Heart left ventricle (tissue), 16 donors: ENCODE measurements at places on chromosomes 6 and 20.

- H3K27me3 ChIP-seq = peaks cover 26% of the 10 kb centered on the region
- H3K4me1 ChIP-seq = peaks cover 17% of the 10 kb centered on the region
- H3K27ac ChIP-seq = no peak overlapping the region
- H3K4me3 ChIP-seq = no peak overlapping the region
- DNase-seq = no peak
These were observed 42.6 kb upstream of the ZNFX1 start for GRCh38 chr20:49320460-49320859.

DNA sequence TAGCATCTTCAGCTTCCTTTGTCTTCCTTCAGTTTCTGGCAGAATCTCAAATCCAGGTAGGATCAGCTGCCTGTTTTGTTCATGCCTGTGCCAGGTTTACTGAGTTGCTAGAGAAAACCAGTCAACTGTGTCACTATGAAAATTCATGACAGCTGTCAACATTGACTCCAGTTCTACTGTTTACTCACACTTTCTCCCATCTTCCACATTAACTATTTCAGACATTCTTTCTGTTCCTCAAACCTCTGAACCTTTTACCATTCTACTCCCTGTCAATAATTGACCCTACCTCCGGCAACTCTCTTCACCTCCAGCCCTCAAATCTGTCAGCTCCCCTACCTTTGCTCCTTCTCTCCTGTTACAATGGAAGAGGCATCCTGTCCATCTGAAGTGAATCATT, 8.5 kb downstream of the ENPP4 start:
- peaks cover 23% of the 10 kb centered on the region for H3K36me3 ChIP-seq
- H3K27me3 ChIP-seq = no peaks in the 10 kb centered on the region
- DNase-seq = no peak
- no peak overlapping the region for H3K27ac ChIP-seq
- no peak overlapping the region for H3K4me3 ChIP-seq

GRCh38 chr6:5710936-5711335, 295.8 kb downstream of the NRN1 start:
- H3K36me3 ChIP-seq = no peaks in the 10 kb centered on the region
- H3K27me3 ChIP-seq = no peaks in the 10 kb centered on the region
- no peak overlapping the region for H3K4me3 ChIP-seq

GRCh38 chr6:3627501-3627900, 124.0 kb downstream of the PXDC1 start:
- H3K27me3 ChIP-seq = peaks cover 7% of the 10 kb centered on the region
- no peak overlapping the region for H3K27ac ChIP-seq
- no peaks in the 10 kb centered on the region for H3K4me1 ChIP-seq
- H3K36me3 ChIP-seq = no peaks in the 10 kb centered on the region
